ENCODE measurements at places on chromosomes 6 and 20.

GRCh38 chr20:5797843-5798462, 47.8 kb downstream of the SHLD1 start:
- DNase-seq: no peak

DNA sequence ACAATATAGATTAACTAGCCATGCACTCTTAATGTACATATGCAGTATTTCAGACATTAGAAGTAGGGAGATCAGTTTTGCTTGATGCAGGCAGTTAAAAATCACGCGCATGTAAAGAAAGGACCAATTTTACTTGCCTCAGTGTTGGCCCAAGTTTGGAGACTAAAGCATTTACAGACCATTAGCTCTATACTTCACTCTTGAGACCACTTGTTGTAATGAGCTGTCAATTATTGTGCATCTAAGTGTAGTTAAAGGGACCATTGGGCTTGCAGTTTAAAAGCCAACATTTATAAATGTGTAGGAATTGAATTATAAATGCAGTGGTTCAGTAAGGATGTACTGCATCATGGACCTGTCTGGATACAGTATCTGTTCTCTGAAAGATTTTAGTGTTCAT, 53.7 kb downstream of the PLCB4 start:
- DNase-seq: no peak

DNA sequence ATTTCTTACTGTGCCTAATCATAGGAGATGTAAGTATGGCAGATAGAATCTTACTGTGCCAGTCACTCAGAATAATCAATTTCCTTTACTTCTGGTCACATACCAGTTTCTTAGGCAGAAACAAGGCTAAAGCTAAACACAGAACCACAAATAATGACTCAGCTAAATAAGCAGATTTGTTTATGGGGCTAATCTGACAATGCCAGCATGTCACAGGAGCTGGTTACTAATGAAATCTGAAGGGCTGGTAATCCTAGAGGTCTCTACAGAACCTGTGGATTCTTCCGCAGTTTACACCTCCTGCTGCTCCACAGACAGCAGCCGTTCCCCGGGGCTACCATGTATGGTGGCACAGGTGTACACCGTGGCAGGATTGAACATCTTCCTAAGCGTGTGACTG, 80.8 kb downstream of the LYRM4 start:
- peak; percentile 56 for DNase-seq

GRCh38 chr20:37392441-37393195, 46.7 kb downstream of the SRC start:
- DNase-seq: peak; percentile 75

GRCh38 chr6:134784336-134784735, 165.6 kb downstream of the ALDH8A1 start:
- DNase-seq: no peak

GRCh38 chr6:149060300-149060984, 257.1 kb upstream of the TAB2 start:
- DNase-seq: peak; percentile 76

DNA sequence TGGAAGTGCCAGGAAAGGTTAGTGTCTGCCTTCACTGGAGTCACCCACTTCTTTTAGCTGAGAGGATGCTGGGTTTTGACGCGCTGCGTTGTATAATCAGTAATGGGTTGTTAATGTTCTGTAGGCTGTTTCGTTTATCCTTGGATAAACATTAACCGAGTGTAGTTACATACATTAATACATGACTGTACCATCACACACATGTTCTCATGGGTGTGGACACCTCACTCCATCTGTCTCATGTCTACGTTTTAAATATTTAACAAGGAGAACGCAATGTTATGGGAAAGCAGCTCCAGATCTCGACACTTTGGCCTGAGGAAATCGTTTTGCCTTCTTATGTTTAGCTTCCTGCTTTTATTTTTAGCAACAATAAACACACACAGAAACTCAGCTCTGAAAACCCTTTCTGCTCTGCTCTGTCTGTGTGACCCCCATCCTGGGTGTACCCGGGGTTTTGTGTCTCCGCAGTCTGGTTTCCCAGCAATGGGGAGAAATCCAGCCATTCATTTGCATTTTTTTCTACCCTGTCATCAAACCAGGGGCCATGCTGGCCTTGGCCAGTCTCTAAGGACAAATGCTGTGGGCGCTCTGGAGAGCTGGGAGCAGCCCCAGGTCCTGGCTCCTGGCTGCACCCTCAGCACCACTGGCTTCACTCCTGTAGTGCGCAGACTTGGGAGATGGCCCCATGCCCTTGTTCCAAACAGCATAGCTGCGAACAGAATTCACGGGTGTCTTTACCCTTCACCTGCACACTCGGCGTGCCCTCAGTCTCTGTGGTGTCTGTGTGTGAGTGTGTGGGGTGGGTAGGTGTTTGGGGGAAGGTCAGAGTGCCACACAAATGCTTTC, 110.8 kb downstream of the ERMARD start:
- no peak for DNase-seq

GRCh38 chr6:28161410-28162079, 19.9 kb downstream of the ZKSCAN8 start:
- DNase-seq: peak; percentile 87

DNA sequence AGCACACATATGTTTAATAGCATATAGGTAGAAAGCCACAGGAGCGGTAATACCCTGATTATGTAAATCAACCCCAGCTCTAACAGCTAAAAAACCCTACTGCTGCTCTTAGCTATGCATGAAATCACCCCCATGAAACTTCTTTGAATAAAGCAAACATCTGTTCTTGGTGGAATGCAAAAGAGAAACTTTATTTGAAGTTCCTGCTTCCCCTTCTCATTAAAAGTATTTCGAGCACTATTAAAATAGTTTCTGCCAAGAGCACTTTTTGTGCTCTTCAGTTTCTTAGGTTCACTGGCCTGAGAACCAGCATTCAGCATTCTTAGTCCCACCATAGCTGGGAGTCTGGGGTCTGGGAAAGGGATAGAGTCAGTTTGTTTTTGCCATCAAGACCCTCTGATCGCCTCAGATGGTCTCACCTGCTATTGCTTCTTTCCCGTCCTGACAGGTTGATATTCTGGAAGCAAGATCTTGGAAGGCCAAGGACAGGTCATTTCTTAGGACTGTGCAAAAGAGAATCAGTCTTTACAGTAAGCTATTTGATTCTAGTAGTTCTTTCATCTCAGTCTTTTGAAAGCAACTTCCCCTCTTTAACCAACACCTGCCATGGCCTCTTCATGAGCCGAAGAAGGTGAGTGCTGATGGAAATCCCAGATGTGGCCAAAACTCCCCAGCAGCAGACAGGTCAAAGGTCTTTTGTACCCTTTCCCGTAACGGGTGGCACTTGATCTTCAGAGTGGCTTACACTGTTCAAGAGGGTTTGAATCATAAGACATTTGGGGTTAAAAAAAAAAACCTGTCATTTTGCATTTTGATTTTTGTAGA, 76.5 kb upstream of the TMEM170B start:
- DNase-seq: no peak

GRCh38 chr6:137218473-137218916, 690 bp downstream of the IFNGR1 start:
- peak; percentile 76 for DNase-seq

GRCh38 chr6:22026164-22026678, 270.6 kb downstream of the PRL start:
- DNase-seq: peak; percentile 29

DNA sequence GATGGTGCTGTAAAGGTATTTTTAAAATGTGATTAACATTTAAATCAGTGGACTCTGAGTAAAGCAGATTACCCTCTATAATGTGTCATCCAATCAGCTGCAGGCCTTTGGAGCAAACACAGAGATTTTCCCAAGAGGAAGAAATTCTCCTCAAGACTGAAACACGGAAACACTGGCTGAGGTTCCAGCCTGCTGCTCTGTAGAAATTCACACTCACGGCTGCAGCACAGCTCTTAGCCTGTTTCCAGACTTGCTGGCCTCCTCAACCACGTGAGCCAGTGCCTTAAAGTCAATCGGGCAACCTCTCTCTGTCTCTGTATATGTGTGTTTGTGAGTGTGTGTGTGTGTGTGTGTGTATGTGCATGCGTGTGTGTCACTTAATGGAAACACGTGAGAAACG, 41.1 kb downstream of the PDE10A start:
- no peak for DNase-seq

- DNase-seq: no peak
These were observed 6.0 kb downstream of the L3MBTL1 start for GRCh38 chr20:43513372-43513930.

- no peak for DNase-seq
These were observed 41.1 kb upstream of the SPACA1 start for GRCh38 chr6:88006557-88006956.

- no peak for DNase-seq
These were observed 5.2 kb downstream of the TOX2 start for GRCh38 chr20:43919686-43920403.

GRCh38 chr6:110636781-110637180, 160.4 kb upstream of the SLC22A16 start:
- no peak for DNase-seq

DNA sequence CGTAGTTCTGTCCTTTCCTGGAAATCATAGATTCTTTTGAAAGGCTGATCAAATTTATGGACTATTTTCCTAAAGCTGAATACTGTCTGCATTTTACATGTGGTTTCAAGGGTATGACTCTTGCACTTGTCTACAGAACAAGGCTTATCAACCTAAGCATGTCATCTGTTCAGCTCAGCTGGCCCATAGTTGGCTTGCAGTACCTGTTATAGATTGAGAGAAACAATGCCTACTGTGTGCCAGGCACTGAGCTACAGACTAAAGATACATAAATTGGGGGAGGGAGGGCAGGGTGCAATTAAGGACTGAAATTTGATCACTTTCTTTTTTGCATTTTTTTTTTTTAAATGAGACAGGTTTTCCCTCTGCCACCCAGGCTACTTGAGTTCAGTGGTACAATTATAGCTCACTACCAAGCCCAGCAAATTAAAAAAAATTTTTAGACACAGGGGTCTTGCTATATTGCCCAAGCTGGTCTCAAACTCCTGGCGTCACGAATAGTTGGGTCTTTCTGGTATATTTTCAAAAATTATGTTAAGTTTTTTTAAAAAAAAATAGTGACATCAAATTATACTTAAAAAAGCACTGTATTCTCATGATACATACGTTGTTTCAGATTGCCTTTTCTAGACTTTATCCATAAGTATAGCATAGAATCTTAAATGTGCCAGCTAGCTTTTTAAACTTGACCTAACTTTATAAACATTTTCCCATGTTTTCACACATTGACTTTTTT, 52.2 kb downstream of the RREB1 start:
- DNase-seq: peak; percentile 82

DNA sequence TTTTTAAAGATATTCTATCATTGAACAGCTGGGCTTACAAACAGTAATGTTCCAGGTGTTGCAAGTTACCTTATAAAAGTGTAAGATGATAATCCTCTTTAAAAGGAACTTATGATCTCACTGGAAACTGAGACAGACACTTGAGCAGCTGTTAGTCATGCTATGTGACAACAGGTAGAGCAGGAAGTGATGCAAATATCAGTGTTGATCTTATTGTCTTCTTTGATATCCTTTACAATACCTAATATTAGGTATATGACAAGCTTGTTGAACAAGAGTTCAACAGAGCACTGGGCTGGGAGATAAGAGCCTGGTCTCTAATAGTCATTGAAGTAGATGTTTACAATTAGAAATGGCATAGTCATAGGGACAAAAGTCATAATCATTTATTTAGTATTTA, 150.0 kb downstream of the UBE3D start:
- DNase-seq: no peak

DNA sequence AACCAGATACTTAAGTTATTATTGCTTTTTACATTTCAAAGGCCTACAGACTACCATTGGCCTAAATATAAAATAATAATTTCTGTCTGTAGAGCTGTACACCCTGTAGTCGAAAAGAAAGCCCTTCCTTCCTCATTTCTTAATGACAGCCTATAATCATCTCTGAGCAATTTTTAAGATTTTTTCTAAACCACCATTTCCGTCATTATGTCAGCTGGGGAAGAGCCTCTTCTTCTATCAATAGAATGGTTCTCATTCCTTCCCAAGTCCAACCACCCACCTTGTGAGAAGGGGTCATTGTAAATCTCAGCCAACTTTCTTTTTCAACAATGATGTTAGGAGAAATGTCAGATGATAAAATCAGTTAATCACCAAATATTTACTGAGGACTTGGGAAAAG, 91.8 kb downstream of the PLEKHG1 start:
- DNase-seq: peak; percentile 17

GRCh38 chr20:44618318-44618731, 33.2 kb downstream of the ADA start:
- no peak for DNase-seq

- no peak for DNase-seq
These were observed 31.3 kb upstream of the E2F3 start for GRCh38 chr6:20370393-20370792.

DNA sequence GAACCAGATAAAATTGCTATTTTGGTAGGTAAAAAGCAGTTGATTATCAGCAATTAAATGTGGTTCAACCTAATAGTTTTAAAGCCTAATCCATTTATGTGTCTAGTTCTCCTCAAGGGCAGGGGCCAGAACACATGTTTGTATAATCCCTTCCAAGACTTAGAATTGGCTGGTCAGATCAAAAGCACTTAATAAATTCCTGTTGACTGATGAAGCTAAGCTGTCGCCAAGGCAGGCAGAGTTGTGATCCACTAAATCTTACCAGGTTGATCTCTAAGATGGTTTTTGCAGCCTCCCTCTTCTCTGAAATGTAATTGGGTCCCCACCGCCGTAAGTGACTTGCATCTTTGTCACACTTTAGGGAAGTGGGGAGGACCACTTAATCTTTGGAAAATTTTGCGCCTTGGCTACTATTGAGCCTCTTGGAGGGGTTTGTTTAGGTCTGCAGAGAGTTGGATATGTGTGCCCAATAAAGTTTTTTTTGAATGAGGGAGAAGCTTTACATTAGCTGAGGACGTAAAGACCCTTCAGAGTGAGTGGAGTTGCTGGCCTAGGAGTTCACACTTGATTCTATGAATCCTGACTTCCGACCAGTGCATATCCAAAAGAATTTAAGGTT, 65.9 kb downstream of the PHF20 start:
- no peak for DNase-seq

GRCh38 chr20:63873477-63873971, 8.5 kb downstream of the TPD52L2 start:
- DNase-seq: peak; percentile 43

GRCh38 chr6:27684264-27685211, 211.6 kb upstream of the ZNF184 start:
- DNase-seq: peak; percentile 90

DNA sequence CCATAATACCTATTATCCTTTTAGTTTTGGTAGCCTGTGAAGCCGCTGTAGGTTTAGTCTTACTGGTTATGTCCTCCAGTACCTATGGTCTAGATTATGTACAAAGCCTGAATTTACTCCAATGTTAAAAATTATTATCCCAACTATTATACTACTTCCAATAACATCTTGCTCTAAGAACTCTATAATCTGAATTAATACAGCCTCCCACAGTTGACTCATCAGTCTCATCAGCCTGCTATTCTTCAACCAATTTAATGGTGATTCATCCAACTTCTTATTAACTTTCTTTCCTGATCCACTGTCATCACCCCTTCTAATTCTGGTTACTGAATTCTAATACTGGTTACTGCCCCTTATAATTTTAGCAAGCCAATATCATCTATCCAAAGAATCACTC, 370.3 kb upstream of the OPRM1 start:
- DNase-seq: no peak

GRCh38 chr6:98044151-98044561, 761.1 kb upstream of the MMS22L start:
- DNase-seq: no peak

GRCh38 chr6:166533205-166533824, 53.2 kb downstream of the RAMACL start:
- DNase-seq: no peak

- no peak for DNase-seq
These were observed 85.5 kb upstream of the HS3ST5 start for GRCh38 chr6:114428341-114428740.

- DNase-seq: no peak
These were observed 253.4 kb downstream of the PHACTR1 start for GRCh38 chr6:12969966-12970365.

- no peak for DNase-seq
These were observed 28.7 kb upstream of the AKAP12 start for GRCh38 chr6:151211075-151211474.

All from hematopoietic multipotent progenitor cell treated with erythropoietin and hydrocortisone succinate and interleukin-3 and kit ligand, for 6 days (in vitro differentiated cells).